ENCODE measurements at places on chromosomes 7 and 10.

DNA sequence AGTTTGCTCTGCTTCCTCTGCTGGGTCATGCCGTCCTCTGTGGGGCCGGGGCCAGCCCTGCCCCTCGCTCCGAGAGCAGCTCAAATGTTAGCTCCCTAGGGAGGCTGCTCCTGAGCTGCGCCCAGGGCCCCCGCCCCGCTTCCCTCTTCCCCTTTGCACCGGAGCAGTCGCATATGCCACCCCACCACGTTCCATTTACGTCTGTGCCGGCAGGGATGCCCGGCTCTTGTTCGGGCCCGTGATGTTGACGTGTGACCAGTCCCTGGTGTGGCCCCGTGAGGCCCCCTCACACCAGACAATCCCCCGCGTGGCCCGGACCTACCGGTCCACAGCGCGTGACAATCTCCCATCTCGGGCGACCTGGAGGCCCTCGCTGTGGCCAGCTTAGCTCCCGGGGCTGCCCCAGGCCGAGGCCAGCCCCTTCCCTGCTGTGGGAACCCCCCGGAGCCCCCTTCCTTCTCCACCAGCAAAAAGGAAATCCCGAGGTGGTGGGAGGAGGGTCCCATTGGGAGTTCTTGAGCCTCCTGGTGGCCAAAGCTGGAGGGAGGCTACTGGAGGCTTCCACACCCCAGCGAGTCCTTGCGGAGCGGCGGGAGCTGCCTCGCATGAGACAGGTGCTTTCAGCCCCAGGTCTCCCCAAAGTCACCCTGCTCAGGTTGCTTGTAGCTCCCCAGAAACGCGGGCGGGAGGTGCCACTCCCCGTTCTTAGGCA lies 15.2 kb downstream of the FAM20C start:
- DNase-seq: no peak

- DNase-seq: no peak
These were observed 176.5 kb upstream of the CCZ1B start for GRCh38 chr7:7002418-7003062.

DNA sequence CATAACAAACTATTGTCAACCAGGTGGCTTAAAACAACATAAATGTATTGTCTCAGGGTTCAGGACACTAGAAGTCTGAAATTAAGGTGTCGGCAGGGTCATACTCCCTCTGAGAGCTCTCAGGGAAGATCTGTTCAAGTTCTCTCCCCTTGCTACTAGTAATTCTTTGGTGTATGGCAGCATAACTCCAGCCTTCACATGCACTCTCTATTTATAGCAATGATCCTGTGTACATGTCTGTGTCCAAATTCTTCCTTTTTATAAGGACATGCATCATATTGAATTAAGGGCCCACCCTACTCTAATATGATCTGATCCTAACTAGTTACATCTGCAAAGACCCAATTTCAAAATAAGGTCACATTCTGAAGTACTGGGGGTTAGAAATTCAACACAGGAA lies 27.2 kb downstream of the CACNA2D1 start:
- no peak for DNase-seq

- peak; percentile 73 for DNase-seq
These were observed 18.0 kb downstream of the SH2B2 start for GRCh38 chr7:102304668-102305067.

DNA sequence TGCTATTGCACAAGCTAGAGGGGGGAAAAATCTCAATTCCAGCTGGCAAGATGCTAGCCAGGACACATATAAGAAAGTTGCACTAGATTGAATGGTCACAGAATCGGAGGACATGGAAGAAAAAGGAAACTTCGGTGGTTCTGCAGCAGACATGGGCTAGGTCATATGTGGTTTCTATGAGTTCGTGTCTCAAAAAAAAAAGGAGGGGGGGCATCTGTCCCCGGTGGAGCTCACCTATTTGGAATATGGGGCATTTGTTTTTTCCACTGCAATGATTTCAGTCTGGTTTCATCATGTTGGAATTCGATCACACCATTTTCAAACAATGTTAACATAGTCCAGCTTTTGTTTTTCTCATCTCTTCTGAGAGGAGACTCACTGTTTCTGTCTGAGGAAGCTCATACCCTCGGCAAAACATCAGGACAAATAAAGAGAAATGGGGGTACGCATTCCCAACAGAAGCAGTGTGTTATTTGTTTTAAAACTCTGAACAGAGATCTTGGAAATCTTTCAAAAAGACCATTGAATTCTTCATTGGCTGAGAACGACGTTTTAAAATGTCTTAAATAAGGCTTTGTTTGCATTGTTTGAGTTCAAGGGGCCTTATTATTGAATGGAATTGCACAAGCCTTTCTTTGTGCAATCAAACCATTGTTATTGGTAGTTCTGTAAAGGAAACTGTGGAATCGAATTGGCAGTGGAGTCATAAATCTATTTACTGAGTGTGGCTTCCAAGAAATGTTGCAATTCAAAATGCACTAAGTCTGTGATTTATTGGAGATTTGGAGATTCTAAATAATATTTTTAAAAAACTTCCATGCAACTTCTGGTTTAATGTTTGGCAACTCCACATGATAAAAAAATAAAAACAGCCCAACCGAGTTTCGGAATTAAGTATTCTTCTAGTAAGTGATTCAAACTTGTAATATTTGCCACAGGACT lies 173.2 kb downstream of the RTKN2 start:
- no peak for DNase-seq

DNA sequence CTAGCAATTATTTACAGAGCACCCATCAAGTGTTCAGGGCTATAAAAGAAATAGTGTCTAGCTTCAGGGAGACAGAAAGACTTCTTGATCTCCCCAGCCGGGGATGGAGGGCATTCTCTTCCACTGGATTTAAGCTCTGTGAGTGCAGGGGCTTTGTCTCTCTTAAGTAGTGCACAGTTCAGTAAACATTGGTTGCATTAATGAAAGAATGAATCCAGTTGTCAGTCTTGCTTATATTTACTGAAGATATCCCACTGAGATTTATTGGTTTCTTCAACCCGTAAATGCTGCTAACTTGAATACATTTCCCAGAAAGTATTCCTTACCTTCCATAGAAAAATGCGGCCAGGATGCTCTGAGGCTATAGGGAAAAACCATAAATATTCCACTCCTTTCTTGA lies 41.9 kb downstream of the AUTS2 start:
- no peak for DNase-seq

DNA sequence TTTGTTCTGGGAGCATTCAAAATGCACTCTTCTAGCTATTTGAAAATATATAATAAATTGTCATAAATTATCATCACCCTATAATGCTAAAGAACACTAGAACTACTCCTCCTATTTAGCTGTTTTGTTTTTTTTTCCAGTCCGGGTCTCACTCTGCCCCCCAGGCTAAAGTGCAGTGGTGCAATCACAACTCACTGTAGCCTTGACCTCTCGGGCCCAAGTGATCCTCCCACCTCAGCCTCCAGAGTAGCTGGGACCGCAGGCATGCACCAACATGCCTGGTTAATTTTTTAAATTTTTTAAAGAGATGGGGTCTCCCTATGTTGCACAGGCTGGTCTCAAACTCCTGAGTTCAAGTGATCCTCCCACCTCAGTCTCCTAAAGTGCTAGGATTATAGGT lies 41.1 kb upstream of the MTPAP start:
- DNase-seq: no peak

- no peak for DNase-seq
These were observed 398.6 kb upstream of the AUTS2 start for GRCh38 chr7:69199661-69200060.

GRCh38 chr10:82736305-82736704 lies 861.3 kb downstream of the NRG3 start:
- DNase-seq: no peak

DNA sequence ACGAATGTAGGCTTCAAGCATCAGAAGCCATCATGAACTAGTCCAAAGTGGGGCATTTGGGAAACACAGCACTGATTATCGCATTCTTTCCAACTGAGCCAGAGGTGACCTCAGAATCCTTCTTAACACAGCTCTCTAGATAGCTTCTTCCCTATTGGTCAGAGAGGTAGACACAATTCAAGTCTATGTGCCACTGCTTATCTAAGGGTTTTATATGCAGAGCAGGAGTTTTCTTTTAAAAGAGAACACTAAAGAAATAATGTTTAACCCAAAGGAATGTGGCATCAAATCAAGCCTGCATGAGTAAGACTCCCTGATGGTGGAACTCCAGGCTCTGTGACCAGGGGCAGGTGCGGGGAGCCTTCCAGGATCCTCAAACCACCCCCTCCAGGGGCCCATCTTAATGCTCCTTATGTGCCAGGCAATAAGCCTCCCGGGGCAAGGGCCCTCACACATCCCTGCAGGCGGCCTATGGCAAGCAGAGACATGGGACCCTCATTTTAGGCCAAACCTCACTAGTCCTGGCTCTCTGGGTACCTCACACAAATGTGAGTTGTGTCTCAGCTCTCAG lies 13.8 kb downstream of the HSPA12A start:
- DNase-seq: no peak

GRCh38 chr7:72016574-72016973 lies 395.6 kb downstream of the CALN1 start:
- no peak for DNase-seq

DNA sequence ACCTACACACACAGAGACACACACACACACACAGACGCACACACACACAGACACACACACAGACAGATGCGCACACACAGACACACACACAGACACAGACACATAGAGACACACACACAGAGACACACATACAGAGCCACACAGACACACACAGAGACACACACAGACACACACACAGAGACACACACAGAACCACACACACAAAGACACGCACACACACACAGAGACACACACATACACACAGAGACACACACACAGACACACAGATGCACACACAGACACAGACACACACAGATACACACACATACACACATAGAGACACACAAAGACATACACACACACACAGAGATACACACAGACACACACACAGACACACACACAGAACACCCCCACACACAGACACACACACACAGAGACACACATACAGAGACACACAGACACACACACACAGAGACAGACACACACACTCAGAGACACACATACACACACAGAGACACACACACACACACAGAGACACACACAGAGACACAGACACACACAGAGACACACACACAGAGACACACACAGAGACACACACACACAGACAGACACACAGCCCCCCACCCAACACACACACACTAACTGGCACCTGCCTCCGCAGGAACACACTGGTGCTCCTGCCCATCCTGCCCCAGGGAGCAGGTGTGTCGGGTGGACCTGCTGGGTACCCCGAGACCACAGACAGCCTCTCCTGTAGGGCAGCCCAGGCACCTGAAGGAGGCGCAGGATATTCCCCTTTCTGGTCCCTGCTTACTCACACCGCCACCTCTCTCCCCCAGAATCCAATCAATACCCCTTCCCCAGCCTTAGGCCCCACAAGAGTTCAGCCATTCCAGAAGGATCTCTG lies 5.4 kb upstream of the FZD9 start:
- no peak for DNase-seq

GRCh38 chr7:12643001-12643643 lies 44.3 kb upstream of the ARL4A start:
- no peak for DNase-seq

- no peak for DNase-seq
These were observed 1.5 kb downstream of the MLLT10 start for GRCh38 chr10:21535494-21535965.

- DNase-seq: no peak
These were observed 156.5 kb downstream of the ITGA8 start for GRCh38 chr10:15563246-15563645.

DNA sequence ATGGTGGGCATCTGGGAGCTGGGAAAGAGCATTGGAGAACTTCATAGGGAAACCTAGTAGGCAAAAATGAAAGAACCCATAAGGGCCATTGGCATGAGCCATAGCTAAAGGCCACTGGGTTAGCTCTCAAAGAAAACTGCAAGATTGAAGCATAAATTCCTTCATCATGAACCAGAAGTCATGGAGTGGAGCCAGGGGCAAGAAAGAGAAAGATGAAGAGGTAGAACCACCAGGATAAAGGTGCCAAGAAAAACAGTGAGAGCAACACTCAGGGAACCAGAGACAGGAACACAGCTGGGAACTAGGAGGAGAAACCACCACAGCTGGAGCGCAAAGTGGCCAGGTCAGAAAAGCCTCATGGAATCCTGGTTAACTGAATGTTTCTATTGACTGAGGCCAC lies 11.5 kb upstream of the SGMS1 start:
- no peak for DNase-seq

DNA sequence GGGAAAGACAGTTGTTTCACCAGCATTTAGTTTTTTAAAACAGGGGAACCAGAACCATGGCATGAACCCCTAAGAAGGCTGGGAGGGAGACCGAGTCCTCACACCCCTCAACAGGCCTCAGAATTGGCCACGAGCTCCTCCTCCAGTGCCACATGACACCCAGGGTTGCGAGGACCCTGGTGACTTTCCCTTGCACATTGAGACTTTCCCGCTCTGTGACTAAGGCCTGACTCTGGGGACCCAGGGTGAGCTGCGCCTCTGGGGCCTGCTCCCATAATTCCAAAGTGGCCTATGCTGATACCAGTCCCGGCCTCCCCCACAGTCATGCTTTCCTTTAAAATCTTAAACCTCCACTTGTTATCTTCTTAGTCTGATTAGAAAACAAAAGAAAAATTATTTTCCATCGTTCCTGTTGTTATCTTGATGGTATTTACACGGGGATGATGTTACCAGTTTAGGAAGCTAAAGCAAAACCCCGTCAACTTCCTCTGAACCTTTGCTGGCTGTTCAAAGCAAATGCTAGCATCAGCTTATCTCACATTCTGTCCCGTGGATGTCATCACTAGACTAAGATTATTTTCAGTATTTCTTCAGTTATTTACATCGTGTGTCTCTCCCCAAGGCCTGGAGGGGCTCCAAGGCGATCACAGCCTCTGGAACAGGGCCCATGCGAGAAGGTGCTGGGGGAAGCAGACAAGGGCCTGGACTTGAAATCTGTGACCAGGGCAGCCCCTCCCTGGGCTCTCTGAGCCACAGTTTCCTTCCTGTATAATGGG lies 42.1 kb downstream of the FAM53B start:
- peak; percentile 88 for DNase-seq

- peak; percentile 49 for DNase-seq
These were observed 569.1 kb downstream of the DNAJB6 start for GRCh38 chr7:157905651-157906461.

DNA sequence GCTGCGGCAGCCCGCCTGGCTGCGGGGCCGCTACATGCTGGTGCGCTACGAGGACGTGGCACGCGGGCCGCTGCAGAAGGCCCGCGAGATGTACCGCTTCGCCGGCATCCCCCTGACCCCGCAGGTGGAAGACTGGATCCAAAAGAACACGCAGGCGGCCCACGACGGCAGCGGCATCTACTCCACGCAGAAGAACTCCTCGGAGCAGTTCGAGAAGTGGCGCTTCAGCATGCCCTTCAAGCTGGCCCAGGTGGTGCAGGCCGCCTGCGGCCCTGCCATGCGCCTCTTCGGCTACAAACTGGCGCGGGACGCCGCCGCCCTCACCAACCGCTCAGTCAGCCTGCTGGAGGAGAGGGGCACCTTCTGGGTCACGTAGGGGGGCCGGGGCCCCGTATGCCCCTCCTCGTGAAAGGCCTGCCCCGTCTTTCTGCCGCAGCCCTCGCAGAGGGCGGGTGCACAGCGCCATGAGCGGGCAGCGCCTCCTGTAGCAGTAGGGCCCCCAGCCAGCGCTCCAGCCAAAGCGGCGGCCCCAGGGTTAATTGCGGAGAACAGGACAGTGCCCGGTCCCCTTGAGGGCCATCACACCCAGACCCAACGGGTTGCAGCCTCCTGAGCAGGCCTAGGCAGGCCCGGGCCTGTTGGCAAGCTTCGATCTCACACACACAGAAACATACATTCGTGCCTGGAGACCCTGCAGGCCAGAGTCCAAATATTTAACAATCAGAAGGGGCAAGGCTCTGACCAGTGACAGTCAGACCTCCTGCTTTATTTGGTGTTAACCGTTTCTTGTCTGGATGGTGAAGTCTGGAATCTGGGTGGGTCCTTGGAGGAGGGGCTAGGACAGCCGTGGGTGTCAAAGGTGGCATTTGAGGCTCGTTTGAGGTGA lies 44.1 kb downstream of the CHST3 start:
- DNase-seq: peak; percentile 70
